ENCODE measurements at places on chromosomes 11 and 22.

GRCh38 chr11:48052183-48053044, 72.1 kb downstream of the PTPRJ start:
- DNase-seq, result no peak

DNA sequence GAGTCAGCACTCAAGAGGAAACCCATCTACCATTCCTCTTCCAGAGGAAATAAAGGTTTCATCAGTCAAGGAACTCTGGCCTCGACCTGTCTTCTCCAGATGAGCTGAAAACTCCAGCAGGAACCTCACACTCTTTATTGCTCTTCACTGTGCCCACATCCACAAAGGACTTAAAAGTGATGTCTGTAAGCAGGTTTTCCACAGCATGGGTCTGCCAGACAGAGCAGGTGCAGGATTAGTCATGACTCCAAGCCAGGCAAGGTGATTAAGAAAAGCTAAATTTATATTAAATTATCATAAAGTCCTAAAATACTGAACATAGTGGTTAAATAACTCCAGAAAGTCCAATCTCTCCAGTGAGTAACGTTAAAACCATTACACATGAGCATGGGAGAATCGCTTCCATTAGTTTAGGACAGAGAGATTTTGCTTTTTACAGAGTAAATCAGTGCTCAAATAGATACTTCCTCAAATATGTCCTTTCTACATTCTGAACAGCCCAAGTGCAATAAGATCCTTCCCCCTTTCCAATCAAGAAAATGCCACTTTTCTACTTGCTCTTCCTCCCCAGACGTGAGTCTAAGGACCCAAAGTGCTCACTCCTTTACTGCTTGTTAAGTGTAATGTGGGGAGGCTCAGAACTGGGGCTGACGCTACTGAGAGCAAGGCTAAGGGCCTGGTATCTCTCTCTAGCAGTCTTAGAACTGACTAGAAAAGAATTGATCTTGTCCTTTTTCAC, 10.7 kb upstream of the CKAP5 start:
- DNase-seq, result no peak

GRCh38 chr22:44537015-44537414, 39.0 kb upstream of the RTL6 start:
- no peak for DNase-seq

- DNase-seq, result no peak
Observed at GRCh38 chr22:46758867-46759290, 3.6 kb upstream of the TBC1D22A start.

DNA sequence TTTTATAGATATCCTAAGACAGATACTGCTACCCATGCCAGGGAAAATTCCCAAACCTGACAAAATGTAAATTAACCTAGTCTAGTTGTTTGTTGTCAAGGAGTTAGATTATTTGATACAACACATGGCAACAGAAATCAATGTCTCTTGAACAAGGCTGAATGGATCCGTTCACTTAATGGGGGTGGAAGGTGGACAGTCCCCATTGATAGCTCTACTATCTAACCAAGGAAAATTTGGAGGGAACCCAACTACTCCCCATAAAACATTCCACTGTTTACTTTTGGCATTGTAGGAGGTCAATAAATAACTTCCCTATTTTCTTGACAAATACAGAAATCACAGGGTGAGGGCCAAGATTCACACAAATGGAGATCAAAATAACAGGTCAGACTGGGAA, 117.9 kb upstream of the GRIA4 start:
- DNase-seq, result no peak

DNA sequence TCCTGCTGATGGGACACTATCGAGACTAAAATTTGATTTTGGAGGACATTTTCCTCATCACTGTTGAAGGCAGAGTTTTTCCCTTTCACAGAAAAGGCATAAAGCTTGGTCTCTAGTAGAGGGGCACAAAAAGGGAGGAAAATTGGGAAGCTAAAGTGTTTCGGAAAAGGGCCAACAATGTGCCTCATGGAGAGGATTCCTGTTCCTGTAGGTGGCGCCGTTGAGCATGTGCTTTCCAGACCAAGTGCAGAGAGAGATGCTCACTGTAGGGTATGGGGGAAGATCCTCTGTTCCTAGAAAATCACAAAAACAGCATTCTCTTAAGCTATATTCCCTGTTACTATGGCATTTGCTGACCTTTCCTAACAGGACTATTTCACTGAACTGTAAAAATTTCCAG, 18.4 kb upstream of the OR4C5 start:
- DNase-seq, result no peak

GRCh38 chr11:37817727-37818270, 1219.8 kb upstream of the RAG2 start:
- DNase-seq, result no peak

DNA sequence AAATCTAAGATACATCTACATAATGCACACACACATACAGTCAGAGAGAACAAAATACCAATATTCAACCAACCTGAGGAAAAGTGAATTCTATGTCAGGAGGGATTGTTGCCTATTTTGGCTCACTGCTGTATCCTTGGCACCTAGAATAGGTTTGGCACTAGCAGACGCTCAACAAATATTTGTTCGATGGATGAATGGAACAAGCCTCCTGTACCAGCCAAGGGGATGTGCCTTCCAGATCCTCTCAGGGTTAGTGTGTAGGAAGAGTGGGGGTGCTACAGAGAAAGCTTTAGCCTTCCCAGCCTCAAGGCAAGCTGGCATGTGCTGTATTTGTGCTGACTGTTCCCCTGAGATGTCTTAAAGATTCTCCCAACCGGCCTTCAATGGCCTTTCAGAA, 23.3 kb upstream of the POU2AF1 start:
- peak; percentile 92 for DNase-seq

DNA sequence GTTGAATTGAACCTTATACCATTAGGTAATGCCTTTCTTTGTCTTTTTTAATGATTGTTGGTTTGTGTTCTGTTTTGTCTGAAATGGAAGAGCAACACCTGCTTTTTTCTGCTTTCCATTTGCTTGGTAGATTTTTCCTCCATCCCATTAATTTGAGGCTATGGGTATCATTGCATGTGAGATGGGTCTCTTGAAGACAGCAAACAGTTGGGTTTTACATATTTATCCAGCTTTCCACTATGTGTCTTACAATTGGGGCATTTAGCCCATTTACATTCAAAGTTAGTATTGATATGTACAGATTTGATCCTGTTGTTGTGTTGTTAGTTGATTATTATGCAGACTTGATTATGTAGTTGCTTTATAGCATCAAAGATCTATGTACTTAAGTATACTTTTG, 21.1 kb upstream of the RAB38 start:
- DNase-seq, result no peak

DNA sequence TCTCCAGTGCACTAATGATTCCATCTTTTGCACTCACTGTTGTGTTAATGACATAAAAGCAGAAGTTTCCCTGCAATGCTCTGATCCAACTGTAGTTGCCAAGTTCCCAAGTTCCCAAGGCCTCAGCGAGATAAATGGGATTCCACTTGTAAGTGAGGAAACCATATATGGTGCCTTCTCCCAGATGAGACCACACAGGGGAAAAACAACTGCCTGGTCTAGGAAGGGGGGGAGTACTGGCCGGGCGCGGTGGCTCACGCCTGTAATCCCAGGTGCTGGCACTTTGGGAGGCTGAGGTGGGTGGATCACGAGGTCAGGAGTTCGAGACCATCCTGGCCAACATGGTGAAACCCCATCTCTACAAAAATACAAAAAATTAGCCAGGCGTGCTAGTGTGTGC, 23.3 kb upstream of the RELA start:
- DNase-seq, result no peak

DNA sequence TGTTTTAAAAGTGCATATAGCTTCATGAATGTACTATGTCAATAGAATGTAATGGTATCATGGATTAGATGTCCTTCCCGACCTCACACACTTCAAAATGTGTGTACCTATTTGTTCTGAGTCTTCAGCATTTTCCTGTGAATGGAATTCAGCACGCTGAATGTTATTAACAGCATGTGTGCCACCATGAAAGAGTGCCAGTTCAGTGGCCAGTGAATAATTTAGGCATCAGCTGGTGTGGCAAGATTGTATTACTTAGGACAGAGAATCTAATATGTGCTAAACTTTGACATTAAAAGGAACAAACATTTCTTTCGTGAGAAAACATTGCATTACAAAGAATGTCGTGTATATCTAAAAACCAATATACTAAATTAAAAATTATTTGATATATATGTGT, 46.4 kb downstream of the HIPK3 start:
- DNase-seq, result no peak

DNA sequence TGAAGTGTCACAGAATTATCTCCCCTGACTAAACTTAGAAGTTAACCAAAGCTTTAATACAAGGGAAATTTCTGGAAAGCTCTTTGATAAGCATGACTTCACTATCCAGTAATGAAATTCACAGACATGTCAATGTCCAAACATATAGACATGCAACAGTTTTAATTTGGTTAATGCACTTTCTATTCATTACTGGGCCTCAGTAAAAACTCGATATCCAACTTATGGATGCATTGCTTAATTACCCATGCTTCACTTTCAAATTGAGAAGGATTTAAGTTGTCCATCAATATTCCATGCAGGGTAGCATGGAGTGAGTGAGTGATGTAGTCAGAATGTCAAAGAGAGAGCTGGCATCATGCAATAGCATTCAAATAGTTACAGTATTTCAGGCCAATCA, 197.5 kb downstream of the CADM1 start:
- no peak for DNase-seq

GRCh38 chr11:419248-420005, 4.6 kb upstream of the SIGIRR start:
- no peak for DNase-seq

DNA sequence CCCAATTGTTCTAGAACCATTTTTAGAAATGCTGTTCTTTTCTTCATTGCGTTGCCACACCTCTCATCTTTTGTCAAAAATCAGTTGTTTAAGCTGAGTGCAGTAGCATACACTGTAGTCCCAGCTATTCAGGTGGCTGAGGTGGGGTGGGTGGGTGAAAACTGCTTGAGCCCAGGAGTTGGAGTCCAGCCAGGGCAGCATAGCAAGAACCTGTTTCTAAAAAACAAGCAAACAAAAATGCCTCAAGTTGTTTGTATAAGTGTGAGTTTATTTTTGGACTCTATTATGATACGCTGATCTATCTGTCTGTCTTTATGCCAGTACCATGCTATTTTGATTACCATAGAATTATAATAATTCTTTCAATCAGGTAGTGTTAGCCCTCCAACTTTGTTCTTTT, 62.5 kb upstream of the RRM1 start:
- DNase-seq, result no peak

GRCh38 chr11:64019106-64020037, 16.4 kb upstream of the FLRT1 start:
- DNase-seq, result peak; percentile 69
